Inflammatory macrophage (primary cell): ENCODE measurements at places on chromosomes 11 and 22.

DNA sequence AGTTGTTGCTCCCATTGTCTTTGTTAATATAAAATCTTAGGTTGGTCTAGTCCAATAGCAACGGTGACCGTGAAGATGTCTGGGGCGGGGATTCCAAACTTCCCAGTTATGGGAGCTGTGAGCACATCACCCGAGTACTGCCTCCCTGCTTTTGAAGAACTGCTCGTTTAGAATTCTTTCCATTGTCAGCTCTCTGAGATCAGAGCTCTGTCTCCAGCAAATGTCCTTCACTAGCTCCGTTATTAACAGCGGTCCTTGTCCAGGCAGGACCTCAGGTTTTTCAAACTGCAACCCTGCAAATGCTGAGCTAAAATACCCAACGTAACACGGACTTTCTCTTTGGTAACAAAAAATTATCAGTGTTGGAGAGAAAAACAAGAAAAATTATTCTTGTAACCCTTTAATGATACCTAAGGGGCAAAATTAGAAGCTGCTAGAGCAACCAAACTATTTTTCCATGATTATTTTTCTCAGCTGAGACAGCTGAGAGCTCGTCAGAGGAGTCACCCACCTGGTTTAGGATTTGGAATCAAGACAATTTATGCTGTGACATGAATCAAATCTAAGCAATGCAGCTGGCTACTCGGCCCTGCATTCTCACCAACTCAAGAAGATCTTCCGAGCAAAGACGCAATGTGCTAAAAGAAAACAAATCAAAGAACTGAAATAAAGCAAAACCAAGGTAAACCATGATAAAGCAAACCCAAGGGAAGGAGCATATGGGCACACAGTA, 15.1 kb upstream of the EFCAB6 start:
- no peak for DNase-seq

DNA sequence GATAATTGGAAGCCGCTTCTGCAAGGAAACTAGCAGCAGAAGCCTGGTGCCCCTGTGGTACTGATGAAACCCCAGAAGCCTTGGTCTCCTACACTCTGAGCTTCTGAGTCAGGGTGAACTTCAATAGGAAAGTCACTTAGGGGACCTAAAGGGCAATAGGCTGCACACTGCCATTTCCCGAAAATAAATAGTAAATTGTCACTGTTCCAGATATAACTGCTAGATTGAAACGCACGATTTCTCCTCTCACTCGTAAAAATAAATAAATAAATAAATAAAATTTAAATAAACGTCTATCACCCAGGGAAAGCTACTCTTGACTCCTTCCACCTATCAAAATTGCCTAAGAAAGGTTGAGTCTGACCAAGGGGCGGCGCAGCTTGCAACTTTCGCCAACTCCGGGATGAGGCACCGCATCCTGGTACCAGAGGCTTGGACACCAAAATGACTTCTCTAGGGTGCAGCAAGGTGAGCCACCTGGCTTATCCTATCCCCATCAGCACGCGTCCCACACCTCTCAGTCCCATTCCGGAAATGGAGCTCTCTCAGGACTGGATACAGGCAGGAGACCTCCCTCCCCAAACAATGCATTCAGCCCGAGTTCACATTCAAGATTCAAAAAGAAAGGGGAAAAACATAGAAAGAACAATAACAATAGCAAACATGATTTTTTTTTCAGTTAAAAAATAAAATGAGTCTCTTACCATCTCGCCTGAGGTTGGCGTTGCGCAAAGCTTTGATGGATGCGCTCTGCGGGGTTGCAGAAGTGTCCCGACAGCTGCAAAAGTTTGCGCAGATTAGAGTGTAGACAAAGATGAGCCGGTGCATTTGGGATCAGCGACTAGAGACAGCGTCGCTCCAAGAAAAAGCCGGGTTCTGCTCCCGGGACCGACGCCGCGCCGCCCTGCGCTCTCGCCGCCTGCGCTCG, 583 bp downstream of the PDGFD start:
- DNase-seq, result peak; percentile 1

GRCh38 chr11:92199991-92200390, 24.6 kb upstream of the FAT3 start:
- DNase-seq, result no peak

- no peak for DNase-seq
Observed at GRCh38 chr11:67364783-67365722, 8.3 kb downstream of the CLCF1 start.
